ENCODE measurements at places on chromosomes 12 and 14.

- no peak for DNase-seq
These were observed 29.2 kb downstream of the FBLN5 start for GRCh38 chr14:91918186-91918883.

DNA sequence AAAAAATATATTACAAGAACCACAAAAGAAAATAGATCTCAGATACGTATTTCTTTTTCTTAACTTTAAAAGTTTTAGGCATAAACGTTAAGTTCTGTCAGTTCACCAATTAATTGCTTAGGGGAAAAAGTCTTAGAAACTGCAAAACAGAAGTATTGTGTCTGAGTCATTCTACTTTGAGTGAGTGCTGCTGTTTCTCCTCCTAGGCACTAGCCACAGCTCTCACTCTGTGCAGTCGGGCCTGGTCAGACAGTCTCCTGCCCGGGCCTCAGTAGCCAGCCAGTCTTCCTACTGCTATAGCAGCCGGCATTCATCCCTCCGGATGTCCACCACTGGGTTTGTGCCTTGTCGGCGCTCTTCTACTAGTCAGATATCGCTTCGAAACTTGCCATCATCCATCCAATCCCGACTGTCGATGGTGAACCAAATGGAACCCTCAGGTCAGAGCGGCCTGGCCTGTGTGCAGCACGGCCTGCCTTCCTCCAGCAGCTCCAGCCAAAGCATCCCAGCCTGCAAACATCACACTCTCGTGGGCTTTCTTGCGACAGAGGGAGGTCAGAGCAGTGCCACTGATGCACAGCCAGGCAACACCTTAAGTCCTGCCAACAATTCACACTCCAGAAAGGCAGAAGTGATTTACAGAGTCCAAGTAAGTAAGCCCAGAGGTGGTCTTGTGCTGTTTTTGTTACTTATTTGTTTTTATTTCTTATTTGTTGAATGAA lies 201.3 kb downstream of the PCNX1 start:
- DNase-seq = no peak

GRCh38 chr12:52208424-52209165 lies 16.8 kb upstream of the KRT80 start:
- DNase-seq = no peak

DNA sequence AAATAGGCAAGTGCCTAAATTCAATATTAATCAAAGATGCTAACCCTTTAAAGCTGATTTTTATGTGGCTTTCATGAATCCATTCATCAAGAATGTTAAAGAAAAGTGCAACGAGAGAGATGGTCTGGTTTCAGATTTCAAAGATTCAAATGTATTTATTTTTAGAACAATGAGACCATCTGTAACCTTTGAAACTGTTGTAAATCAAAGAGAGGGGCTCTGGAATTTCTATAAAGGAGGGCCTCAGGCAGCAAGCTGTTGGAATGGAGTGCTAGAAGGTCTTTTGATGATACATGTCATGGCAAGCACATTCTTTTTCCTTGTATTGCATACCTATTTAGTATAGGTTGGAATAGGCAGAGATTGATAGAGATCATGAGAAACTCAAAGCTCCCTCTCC lies 433.0 kb downstream of the LRIG3 start:
- no peak for DNase-seq

GRCh38 chr12:126773012-126773411 lies 1494.0 kb upstream of the TMEM132C start:
- no peak for DNase-seq

GRCh38 chr14:38250331-38250730 lies 5.6 kb downstream of the CLEC14A start:
- DNase-seq = no peak

DNA sequence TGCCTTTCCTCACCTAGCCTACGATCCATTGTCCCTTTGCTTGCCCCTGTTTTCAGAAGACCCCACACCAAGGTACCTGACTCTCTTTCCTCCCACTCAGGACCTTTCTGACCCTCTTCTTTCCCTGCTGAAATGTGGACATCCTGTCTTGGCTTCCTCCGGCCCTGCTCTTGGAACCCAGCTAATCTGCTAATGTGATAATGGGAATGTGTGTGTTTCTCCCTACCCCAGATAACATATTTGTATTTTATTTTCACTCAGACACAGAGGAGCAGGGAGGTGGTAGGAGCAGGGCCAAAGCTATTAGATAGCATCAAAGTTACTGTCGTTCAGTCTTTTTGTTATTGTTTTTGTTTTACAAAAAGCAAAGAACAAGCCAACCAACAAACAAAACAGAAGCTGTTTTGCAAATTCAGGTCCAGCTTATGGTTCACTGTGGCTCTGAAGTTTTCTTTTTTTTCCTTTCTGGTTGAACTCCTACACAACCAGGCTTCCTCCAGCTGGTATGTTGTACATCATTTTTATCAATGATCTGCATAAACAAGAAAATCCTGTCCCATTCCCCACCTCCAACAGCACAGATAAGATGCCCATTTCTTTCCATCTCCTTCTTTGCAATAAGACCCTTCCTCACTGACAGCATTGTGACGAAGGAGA lies 137.3 kb downstream of the C12orf75 start:
- DNase-seq = no peak

- no peak for DNase-seq
These were observed 86.6 kb upstream of the FRMD6 start for GRCh38 chr14:51564986-51565604.

GRCh38 chr12:47141459-47141858 lies 61.7 kb upstream of the AMIGO2 start:
- no peak for DNase-seq

DNA sequence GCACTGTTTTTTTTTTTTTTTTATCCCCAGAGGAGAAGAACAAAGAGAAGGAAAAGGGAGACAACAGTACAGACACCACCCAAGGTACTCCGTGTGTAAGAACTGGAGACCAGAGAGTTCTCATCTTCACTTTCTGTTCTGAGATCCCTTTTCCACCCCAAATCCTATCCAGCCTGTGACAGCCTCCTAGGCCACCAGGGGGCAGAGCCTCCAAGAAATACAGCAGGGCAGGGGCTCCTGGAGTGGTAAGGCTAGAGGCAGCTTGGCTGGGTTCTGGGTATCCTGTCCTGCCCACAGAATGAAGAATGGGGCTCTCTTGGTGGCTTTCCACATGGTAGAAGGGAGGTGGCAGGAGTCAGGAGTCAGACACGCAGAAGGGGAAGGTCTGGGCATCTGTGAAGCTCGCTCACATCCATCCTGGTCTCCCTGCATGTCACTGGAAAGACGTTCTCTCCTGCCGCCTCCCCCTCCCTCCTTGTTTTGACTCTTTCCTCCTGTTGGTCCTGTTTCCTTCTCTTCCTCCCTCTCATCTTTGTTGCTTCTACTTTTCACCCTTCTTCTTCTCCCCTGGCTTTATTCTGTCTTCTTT lies 12.0 kb downstream of the CLSTN3 start:
- DNase-seq = peak; percentile 69

DNA sequence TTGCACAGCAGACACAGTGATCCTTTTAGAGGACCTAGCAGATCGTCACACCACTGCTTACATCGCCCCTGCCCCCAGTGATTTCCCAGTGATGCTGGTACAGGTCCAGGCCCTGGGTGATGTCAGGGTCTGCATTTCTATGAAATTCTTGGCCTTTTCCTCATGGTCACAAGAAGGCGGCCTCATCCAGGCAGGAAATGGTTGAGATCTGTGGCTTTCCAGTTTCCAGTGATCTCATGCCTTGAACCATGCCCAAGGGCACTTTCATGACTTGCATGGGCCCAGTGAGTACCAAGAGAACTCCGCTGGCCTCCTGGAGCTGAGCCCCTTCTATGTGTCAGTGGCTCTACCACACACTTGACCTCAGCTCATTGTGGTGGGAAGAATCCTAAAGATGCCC lies 41.9 kb upstream of the BDKRB2 start:
- no peak for DNase-seq

GRCh38 chr14:99792551-99793212 lies 531 bp upstream of the EML1 start:
- DNase-seq = peak; percentile 40

DNA sequence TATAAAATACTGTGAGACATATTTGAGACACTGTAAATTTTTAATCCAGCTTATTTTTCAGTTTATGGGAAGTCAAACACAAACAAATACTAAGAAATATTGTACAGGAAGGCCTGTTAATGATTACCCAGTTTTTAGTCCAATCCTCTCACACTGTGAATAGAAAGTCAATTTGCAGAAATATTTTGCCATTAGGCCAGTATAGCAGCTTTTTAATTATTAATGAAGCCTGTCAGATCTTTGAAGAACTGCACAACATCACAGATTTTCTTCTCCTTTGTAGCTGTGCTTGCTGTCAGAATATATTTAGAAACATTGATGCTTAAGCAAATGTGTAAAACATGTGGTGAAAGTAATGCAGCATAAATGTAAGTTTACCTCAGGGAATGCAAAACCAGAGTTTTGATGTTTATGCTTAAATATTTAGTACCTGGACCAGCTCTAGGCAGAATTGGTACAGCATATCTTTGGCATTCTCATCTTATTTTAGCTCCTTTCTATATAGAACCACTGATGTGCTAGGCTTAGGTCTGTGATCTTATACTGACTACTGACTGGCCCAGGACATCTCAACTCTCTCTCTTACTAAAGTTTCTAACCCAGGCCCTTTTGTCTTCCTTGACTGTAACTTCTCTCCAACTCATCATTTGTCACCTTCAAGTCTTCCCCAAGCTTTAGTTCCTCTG lies 230.8 kb upstream of the NAV3 start:
- no peak for DNase-seq

DNA sequence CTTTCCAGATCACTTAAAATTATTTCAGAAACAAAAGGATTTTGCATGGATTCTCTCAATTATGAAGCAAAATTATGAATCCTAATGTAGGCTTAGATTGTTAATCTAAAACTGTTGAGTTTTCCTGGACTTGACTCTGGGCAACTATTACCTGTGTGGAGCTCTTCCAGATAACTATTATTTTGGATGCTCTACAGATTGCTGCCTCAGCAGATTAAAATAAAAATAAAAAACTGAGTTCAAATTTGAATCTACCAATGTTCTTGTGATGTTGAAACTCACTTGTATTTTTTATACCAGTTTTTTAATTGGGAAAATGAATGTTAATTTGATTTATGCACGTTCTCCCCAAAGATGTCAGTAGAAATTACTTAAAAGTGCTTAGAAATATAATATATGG lies 120.5 kb upstream of the NAV3 start:
- DNase-seq = no peak

DNA sequence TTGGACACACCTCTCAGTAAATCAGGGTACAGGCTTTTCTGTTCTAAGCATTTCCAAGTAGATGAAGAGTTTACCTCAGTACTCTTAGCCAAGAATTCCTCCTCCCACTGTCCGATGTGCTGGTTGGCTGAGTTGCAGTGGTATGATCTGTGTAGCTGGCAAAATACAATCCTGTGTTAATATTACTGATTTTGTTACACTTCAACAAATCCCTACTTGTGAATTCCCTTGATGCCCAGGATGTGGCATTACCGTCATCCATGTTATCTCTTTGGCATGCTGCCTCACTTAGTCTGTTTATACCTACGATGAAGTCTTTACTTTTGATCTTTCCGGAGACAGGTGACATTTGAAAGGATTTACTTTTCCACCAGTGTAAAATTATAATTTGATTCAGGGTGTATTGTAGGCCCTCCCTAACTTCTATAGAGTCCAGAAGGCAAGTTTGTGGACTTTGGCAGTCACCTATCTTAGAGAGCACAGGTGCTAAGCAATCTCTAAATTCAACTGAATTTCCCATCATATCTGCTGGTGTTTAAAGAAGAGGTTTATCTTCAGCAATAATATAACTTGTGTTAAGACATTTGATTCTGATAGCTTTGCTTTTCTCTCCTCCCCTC lies 10.1 kb downstream of the CCDC196 start:
- no peak for DNase-seq

- no peak for DNase-seq
These were observed 155.4 kb upstream of the PDE3A start for GRCh38 chr12:20212658-20213555.

DNA sequence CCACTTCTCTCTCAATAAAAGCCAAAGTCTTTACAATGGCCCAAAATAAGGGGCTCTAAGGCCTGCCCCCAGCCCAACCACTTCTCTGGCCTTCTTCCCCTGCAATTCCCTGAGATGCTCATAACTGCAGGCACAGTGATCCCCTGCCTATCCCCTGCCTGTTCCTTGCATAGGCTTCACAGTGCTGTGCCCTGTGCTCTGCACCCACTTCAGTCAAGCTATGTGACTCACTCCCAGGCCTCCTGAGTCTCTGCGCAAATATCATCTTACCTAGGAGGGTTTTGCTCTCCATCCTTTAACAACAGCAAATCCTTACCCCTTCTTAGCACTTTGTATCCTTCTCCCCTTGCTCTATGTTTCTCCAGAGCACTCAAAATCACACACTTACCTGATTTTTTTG lies 242.2 kb downstream of the MSRB3 start:
- DNase-seq = no peak

DNA sequence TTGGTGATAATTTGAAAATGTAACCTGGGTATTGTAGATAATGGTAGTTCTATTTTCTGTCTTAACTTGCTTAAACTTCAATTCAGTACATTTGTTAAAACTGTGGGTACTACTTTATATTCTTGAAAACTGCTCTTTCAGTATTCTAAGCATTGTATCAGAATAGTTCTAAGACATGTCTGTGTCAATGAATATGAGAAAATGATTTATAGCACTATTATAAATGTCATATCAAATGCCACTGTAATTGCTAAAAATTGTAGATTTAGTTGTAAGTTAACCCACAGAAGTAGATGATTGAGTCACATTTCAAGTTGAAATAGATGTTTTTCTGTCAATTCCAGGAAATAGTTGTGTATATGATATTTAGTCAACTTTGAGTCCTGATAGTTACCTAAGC lies 2.4 kb downstream of the NAA30 start:
- no peak for DNase-seq

DNA sequence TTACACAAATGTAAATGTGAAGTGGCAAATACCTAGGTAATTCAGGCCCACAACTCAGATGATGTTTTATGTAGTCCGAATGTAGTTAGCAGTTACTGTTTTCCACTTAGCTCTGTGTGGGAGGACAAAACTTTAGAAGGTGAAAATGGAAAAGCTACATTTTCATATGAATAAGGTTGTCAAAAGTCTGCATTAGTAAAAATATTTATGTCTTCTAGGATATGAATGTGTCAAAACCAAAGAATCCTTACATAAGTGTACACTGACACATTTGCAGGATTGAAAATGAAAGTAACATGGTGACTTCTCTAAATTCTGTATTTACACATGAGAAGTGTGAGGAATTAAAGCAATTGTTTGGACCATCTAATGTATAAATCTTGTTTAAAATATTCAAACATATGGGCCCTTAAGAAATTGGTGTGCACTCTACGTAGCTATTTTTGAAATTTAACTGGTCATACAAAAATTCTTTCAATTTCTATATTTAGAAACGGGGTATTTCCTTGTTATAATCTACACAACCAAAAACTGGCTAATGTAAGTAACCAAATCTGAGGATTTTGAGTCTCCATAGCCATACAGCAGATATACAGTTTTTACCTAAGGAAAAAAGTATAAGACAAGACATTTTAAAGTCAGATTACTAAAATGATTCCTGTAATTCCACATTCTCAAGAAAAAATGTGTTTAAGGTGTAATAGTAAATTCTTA lies 5.4 kb downstream of the CDKN1B start:
- no peak for DNase-seq

- DNase-seq = peak; percentile 93
These were observed 37.5 kb downstream of the CCNK start for GRCh38 chr14:99518441-99519346.

- no peak for DNase-seq
These were observed 20.8 kb downstream of the STX2 start for GRCh38 chr12:130818272-130818634.

GRCh38 chr14:97782871-97783414 lies 985.8 kb downstream of the VRK1 start:
- DNase-seq = no peak

- DNase-seq = no peak
These were observed 65.8 kb upstream of the TMPO start for GRCh38 chr12:98449584-98449983.

GRCh38 chr12:122918827-122919226 lies 22.9 kb upstream of the VPS37B start:
- DNase-seq = no peak
